H1 (cell line): ENCODE measurements at places on chromosomes 1 and 21. TPM values are rescaled to one million over a fixed set of nuclear protein-coding genes. Genes with fewer than 3 reads are reported as not detected.

DNA sequence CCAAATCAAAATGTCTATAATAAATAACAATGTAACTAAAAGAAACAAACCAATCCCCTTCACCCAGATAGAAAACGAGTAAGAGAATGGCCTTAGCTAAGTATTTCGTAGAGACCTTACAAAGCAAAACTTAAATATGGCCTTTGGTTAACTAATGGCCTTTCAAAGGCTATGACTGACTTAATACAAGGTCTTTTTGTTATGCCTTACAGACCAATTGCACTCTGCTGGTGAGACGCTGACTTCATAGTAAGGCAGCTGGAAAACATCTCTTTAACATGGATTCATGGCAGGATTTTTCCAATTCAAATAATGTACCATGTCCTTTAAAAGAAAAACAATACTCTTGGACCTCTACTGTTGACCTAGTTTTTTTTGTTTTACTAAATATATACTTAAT, 15.8 kb upstream of the TBCE start:
- no peaks in the 10 kb centered on the region for H3K27me3 ChIP-seq
- H3K36me3 ChIP-seq = no peaks in the 10 kb centered on the region
- no peak for DNase-seq
- H3K4me1 ChIP-seq = no peaks in the 10 kb centered on the region

DNA sequence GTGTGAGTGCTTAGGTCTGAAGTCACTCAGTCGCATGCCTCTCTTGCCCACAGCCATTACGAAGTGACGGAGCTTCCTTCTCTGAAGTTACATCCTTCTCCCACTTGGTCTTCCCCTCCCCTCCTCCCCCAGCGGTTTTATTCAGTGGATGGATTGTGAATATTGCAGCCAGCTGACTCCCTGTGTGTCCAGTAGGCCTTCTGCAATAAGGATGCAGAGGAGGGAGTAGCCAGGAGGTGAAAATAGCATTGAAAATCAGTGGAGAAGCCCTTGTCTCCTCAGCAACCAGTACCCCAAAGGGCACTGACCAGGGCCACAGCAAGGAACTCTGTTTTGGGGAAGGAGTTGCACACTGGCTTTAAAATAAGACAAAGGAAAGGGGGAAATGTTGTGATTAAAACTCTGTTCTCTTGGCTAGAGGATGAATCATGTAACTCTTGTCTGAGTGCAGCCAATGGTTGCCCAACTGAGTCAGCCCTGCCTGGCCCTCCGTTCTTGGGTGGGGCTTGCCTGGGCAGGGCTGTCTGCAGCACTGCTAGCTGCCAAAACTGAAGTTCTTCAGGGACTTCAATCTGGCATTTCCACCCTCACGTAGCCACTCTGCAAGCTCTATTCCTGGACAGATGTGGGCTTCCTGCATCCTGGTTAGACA, 4.3 kb downstream of the S100A10 start:
- no peaks in the 10 kb centered on the region; the same call in 1 of the 2 replicates for H3K27me3 ChIP-seq
- H3K36me3 ChIP-seq = peaks cover 7% of the 10 kb centered on the region
- no peak for DNase-seq
- no peak overlapping the region for H3K4me3 ChIP-seq
- H3K27ac ChIP-seq = no peak overlapping the region

The TEDDM1 gene
- total RNA-seq = not detected in 2 replicates

GRCh38 chr1:58062635-58063034, 483.9 kb downstream of the OMA1 start:
- no peak for DNase-seq
- no peaks in the 10 kb centered on the region for H3K27me3 ChIP-seq
- no peaks in the 10 kb centered on the region for H3K36me3 ChIP-seq
- no peak overlapping the region for H3K4me3 ChIP-seq
- no peak overlapping the region for H3K27ac ChIP-seq

GRCh38 chr1:182441719-182442118, 8.2 kb upstream of the RGSL1 start:
- DNase-seq = no peak
- no peaks in the 10 kb centered on the region for H3K27me3 ChIP-seq
- H3K27ac ChIP-seq = no peak overlapping the region
- no peak overlapping the region for H3K4me3 ChIP-seq
- H3K36me3 ChIP-seq = no peaks in the 10 kb centered on the region

DNA sequence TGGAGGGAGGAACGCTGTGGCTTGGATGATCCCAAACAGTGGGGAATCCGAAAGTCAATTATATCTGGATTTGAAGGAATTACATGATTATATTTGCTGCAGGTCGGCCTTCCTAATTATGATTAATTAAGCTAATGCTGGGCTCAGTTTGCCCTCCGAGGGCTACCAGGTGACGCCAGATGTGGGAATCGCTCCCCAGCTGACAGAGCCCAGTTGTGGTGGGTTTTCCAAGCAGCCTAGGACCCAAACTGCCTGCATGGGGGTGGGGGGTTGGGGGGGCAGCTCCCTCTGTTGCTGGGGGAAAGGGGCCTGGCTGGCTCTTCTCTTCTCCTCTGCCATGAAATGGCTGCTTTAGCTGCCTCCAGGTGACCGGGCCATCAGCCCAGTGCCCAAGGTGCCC, 147.6 kb upstream of the C1orf174 start:
- H3K27ac ChIP-seq = no peak overlapping the region
- H3K4me1 ChIP-seq = no peaks in the 10 kb centered on the region
- no peaks in the 10 kb centered on the region for H3K36me3 ChIP-seq
- H3K27me3 ChIP-seq = no peaks in the 10 kb centered on the region

DNA sequence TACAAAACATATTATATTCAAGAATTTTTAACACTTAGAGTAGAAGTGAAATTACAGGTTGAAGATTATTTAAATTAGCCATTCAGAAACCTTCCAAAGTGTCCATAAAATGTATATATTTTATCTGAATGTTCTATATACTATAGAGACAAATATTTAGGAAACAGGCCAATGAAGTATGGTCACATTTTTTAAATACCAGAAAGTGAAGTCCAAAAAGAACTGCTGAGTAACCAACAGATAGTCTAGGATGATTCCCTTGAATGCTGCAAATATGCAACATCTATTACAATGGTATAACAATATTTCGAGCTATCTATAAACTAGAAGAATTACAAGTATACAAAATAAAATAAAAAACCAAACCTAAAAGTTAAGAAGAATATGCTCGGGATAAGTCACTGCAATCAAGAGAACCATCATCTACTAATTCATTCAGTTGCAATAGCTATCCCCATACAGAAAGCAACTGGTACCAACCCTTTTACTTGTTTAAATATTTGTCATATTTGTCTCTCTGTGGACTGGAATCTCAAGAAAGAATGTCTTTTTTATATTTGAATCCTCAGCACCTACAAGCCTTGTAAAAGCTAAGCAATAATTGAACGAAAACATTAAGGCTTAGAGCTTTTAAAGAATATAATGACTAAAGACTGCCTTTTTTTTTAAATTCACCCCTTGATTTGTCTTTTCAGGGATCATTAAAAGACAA, 8.1 kb downstream of the ODF2L start:
- H3K27ac ChIP-seq = no peak overlapping the region
- H3K4me3 ChIP-seq = no peak overlapping the region
- no peaks in the 10 kb centered on the region for H3K27me3 ChIP-seq
- H3K4me1 ChIP-seq = no peaks in the 10 kb centered on the region
- H3K36me3 ChIP-seq = no peaks in the 10 kb centered on the region

The B3GALT5 gene
- total RNA-seq = 23.8 and 25.1 TPM in 2 replicates

- no peaks in the 10 kb centered on the region for H3K36me3 ChIP-seq
- no peaks in the 10 kb centered on the region for H3K27me3 ChIP-seq
- no peak for DNase-seq
- H3K4me1 ChIP-seq = no peaks in the 10 kb centered on the region
These were observed 293.7 kb downstream of the RGS7 start for GRCh38 chr1:241063276-241063675.

GRCh38 chr1:58781541-58782177, 2.2 kb downstream of the JUN start:
- H3K4me1 ChIP-seq = peaks cover 4% of the 10 kb centered on the region
- peaks cover 13% of the 10 kb centered on the region; the same call in 1 of the 2 replicates for H3K27me3 ChIP-seq
- no peak overlapping the region for H3K27ac ChIP-seq
- H3K4me3 ChIP-seq = peak overlapping the region; percentile 75
- peak; percentile 57 for DNase-seq
- no peaks in the 10 kb centered on the region for H3K36me3 ChIP-seq

DNA sequence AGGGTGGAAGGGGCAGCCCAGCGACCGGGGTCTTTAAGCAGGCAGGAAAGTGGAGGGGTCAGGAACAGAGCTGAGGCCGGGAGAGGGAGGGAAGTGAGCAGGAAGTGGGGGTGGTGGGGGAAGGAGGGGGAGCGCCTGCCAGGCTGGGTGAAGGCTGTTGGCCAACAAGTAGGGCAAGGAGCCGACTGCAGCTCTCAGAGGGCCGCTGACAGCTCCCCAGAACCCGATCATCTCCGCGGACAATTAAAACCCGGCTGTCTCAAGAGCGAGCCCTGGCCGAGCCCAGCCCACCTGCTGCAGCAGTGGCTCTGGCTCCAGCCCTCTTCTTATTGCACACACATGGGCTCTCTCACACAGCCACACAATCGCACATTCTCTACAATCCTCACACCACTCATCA, 51.6 kb downstream of the GRIK3 start:
- H3K27me3 ChIP-seq = no peaks in the 10 kb centered on the region
- H3K36me3 ChIP-seq = no peaks in the 10 kb centered on the region
- DNase-seq = no peak
- H3K27ac ChIP-seq = no peak overlapping the region
- peaks cover 10% of the 10 kb centered on the region; the same call in 1 of the 2 replicates for H3K4me1 ChIP-seq
